ENCODE measurements at places on chromosomes 12 and 14.

DNA sequence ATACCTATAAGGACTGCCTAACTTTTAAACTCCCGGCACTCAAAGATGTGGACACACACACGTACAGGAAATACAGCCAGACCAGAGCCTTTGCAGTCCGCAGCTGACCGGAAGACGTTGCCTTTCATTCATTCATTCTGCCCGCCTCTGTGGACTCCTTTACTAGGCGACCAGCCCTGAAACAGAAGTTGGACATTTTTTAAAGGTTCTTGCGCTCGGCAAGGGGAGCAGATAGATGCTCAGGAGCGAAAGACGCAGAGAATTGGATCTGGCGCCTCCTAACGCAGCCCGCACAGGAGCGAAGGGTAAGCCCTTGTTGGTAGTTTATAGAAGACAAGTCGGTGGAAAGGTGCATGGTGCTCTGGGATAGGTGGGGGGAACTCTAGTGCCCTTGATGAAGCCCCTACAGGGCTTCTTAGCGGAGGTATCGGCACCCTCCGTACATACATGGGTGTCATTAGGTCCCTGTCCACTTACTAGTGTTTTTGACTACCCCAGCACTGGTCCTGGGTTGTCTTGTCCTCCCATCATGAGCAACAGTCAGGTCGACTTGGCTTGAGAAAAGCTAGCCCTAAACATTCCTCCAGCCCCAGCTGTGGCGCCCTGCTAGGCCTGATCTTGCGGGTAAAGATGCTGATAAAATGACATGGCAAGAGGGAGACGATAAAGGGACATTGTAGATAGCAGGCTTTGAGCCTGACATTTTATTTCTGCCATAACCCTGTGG lies at the start of gene KDM2B:
Gene KDM2B (minus strand): TSS at position 65 of the 727 bp plus-strand sequence. CDS start 112 bp downstream, outside the sequence.
- DNase-seq, result no peak

DNA sequence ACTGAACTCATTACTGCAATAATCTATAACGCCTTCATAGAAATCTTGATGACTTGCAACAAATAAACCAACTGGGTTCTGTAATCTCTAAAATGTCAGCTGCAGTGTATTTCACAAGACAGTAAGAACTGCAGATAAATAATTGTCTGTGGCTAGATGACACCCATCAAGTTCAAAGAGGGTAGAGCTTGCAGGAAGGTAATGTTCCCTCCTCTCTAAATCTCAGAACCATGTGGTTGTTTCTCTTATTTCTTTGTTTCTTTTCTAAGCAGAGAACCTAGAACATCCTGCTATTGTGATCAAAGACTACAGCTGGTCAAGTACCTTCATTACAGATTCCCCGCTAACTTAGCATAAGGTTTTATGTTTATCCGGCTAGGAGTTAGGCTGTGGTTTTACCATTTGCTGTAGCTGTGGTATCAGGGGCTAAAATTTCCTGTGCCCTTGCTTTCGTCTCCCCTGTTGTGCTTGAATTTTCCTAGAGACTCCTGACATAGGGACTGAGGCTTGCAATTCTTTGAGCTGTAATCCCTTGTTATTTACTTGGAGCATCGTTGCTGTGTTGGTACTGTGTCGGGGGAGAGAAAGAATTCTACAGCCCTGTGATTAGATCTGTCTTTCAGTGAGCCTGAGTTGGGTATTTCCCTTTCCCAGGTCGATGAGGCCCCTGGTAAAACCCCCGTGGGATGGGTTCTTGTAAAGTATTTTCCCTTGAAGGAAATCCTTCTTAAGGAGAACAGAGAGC lies 253.1 kb upstream of the BTG1 start:
- no peak for DNase-seq

DNA sequence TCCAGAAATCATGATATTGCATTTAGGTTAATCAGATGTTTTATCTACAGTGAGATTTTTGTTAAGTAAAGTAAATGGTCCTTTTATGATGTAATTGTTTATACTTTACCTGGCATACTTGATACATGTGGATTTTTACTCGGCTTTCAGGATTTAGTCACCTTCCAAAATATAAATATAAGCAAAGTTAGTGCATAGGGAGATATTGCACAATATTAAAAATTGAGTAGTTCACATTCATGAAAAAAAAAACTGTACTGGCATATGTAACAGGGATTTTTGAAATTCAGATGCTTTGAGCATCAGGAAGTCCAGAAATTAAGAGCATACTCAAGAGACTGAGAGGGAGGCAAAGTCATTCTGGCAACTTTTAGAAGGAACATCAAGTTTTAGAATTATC lies 173.5 kb downstream of the PLCZ1 start:
- no peak for DNase-seq

GRCh38 chr12:113476176-113476986 lies 4.7 kb upstream of the LHX5 start:
- DNase-seq, result no peak

DNA sequence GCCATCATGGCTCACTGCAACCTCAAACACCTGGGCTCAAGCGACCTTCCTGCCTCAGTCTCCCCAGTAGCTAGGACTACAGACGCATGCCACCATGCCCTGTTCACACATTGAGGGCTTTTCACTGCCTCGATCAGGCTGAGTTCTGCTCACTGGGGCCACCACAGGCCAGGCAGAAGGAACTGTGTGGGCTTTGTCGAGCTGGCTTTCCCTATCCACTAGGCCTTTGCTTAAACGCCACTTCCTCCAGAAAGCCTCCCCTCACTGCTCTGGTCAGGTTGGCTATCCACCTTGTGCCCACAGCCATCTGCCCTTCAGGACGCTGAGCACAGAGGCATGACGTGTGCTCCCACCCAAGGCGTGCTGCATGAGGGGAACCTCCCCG lies 45.2 kb downstream of the MLXIP start:
- DNase-seq, result no peak

- DNase-seq, result no peak
Observed at GRCh38 chr12:68048648-68049297, 59.5 kb downstream of the IFNG-AS1 start.

- no peak for DNase-seq
Observed at GRCh38 chr12:131007031-131007739, 53.5 kb downstream of the ADGRD1 start.

DNA sequence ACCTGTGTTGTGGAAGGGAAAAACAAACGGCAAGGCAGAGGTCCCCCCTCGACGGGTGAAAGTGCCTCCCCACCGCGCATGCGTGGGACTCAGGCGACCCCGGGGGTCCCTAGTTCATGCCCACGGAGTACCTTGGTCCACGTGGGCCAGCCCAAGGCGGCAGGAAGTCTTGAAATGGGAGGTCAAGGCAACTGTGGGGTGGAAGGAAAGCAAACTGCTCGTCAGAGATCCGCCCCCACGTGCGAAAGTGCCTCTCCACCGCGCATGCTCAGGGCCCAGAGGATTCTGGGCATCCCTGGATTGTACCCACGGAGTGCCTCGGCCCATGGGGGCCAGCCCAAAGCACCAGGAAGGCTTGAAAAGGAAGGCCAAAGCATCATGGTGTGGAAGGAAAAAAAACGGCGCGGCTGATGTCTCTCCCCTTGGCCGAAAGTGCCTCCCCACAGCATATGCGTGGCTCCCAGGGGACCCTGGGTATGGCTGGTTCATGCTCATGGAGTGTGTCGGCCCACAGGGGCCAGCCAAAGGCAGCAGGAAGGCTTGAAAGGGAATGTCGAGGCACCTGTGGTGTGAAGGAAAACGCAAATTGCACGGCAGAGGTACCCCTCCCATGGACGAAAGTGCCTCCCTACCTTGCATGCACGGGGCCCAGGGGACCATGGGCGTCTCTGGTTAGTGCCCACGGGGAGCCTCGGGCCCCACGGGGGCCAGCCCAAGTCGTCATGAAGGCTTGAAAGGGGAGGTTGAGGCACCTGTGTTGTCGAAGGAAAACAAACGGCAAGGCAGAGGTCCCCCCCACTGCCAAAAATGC lies 369.7 kb downstream of the ALG10 start:
- no peak for DNase-seq

GRCh38 chr12:124754491-124754890 lies 109.2 kb downstream of the SCARB1 start:
- no peak for DNase-seq

DNA sequence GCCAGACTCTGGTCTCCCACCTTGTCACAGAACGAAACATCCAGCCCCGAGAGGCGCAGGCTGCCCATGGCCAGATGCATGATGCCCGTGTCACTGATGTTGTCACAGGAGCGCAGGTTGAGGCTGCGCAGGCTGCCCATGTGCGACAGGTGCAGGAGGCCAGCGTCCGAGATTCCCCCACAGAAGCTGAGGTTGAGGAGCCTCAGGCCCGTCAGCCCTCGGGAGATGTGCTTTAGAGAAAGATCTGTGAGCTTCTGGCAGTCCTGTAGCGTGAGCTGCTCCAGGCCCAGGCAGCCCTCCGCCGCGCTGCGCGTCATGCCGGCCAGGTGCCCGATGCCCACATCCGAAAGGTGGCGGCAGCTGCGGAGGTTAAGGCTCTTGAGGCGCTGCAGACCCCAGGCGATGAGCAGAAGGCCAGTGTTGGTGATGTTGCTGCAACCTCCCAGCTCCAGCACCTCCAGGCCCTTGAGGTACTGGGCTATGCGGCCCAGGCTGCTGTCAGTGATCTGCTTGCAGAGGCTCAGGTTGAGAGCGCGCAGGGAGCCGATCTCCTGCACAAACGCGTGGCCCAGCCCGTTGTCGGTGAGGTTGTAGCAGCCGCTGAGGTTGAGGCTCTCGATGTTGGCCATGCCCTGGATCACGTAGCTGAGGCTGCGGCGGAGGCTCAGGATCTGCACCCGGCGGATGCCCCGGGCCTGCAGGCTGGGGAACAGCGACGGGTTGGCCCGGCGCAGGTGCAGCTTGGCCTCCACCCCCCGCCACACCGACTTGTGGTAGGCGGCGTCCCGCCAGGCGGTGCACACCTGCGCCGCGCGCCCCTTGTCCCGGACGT lies 991 bp downstream of the FBXL14 start:
- peak; percentile 26 for DNase-seq

DNA sequence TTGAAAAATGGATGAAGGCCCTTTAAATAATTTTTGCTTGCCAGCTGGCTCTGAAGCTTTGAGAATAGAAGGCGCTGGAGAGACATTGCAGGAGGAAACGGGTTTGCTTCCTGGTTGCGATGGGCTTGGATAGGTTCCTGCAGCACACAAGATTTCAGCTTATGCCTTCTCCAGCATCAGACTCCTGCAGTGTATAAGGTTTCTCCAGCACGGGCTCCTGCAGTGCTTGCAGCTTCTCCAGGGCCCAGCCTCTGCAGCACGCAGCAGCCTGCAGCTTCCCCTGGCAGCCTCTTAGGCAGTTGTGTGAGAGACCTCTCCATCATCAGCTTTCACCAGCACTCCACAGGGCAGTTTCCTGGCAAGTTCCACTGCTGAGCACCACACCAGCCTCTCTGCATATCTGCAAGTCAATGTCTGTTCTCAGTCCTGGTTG lies 78.7 kb upstream of the ZDHHC17 start:
- no peak for DNase-seq

Data from bronchial epithelial cell (primary cell).